ENCODE measurements at places on chromosomes 7 and 10.
A peak's percentile ranks its signal among the peaks of the same experiment; 100 is the strongest.

DNA sequence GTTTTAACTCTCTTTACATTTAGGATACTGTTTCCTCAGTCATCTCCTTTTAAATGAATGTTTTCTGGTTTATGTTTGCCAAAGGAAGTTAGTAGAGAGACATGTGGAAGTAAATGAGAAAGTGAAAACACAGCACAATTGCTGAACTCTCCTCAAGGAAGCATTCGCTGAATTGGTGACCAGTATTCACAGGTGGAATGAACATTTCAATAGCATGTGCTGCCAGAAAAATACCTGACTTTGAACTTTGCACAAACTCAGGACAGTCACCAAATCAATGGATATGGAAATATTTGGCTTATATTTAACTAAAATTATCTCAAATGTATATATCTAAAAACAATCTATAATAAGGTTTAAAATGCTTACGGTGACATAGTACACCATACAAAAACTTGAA, 28.5 kb downstream of the TSPAN12 start:
- no peak for DNase-seq

DNA sequence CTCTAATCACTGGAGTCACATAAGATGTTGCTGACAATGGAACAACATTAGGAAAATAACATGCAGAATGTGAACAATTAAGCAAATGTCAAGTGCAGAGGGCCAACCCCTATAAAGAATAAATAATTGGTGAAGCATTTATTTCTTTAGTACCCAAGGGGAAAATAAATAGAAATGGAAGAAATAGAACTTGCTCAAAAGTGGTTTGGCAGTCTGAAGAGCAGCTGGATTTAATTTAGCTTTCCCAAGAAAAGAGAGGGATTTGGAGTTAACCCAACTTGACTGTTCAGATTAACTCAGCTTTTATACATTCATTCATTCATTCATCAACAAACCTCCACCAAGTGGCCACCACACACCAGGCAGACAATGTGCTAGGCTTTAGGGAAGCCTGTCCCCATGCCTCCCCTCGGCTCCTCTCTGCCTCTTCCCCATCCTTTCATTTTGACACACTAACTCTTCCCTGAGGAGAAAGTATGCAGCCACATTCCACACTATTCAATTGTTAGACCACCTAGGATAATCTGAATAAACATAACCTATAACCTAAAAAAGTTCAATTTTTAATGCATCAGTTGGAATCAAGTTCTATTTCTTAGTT, 295.5 kb downstream of the AHR start:
- DNase-seq, result peak; percentile 93

- DNase-seq, result no peak
These were observed 131.5 kb downstream of the C10orf105 start for GRCh38 chr10:71587941-71588573.

DNA sequence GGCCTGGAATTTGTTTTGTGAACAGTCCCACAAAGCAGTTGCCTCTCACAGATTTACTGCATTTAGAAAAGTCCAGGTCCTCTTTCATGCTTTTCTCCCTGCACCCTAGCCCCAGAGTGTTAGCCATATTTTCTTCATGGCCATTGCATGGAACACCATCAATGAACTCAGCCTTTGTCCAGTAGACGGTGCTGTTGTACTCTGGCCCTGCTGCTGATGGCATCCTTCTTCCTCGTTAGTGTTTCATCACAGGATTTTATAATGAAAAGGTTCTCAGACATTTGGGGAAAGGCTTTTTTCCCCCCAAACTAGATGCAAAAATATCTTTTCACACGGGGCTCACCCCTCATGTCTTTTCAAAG, 93.0 kb upstream of the SLC25A13 start:
- DNase-seq, result no peak

DNA sequence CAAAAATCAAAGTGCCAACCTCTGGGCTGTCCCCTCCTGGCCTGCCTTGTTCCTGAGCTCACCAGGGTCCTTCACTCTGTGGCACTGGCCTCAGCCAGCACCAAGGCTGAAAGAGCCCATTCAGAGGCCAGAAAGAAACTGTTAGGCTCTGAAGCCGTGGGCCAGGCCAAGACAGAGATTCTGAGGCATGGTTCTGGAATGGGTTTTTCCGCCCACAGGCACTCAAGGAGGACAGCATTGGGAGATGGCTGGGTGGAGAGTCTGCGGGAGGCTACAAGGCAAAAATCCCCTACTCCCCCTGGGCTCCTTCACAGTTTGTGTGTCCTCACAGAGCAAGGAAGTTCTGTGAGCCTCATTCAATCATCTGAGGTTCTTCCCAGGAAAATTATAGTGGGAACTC, 31.7 kb downstream of the GRIFIN start:
- no peak for DNase-seq

DNA sequence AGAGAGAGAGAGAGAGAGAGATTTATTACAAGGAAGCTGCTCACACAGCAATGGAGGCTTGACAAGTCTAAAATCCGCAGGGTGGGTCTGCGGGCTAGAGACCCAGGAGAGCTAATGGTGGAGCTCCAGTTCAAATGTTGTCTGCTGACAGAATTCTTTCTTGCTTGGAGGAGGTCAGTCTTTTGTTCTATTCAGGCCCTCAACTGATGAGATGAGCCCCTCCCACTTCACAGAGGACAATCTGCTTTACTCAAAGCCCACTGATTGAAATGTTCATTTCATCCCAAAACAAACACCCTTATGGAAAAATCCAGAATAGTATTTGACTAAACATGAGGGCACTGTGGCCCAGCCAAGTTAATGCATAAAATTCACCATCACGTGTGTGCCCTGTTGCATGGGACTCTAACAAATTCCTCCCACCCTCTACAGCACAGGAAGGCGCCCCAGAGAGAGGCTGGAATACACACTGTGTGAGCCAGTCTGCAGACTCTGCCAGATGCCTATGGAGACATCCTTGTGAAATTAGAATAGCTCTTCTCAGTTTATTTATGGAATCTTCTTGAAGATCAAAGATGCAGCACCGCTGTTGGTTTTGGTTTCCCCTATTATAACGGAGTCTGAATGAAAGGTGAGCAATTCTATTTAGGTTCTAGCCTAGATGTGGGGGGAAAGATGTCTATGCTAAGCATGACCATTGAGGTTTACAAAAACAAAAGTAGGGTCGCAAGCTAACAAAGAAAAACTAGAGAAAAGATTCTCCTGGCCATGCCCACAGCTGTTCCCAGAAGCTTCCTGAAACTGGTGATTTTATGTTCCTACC, 123.0 kb upstream of the SFMBT2 start:
- DNase-seq, result no peak

DNA sequence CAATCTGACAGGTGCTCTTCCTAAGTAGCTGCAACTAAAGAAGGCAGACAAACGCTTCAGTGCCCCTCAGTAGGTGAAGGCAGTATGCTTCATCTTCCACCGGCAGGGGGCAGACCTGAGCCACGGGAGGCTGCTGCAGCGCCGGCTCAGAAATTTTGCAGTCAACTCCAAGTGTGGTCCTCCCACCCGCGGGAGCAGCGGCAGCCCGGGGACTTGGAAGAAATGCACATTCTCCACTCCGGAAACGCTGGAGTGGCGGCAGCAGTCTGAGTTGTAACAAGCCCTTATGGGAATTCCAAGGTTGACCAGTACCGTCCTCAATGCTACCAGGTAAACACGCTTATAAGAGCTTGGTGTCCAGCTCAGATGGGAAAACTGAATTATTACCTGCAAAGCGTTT, 3.4 kb downstream of the IGFBP3 start:
- DNase-seq, result no peak

- DNase-seq, result no peak
These were observed 10.8 kb downstream of the NKX6-2 start for GRCh38 chr10:132774902-132775863.

DNA sequence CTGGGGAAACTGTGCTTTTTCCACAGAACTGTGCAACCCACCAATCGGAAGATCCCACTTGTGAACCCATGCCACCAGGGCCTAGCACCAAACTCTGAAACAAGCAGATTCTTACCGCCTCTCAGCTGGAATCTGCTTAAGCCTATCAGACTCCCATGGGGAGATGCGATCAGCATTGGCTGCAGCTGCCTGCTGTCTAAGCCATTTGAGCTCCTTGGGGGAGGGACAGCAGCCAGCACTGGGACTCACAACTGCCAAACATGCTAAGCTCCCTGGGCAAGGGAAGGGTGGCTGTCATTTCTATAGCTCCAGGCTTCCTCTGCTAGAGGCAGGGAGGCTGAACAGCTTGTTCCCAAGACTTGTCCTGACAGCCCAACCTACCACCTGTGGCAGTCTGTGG, 283.8 kb downstream of the CDK14 start:
- DNase-seq, result no peak

GRCh38 chr7:31098642-31099360, 46.7 kb downstream of the ADCYAP1R1 start:
- DNase-seq, result no peak

GRCh38 chr10:117689566-117689965, 147.0 kb downstream of the EMX2 start:
- no peak for DNase-seq

GRCh38 chr10:123938890-123939289, 47.3 kb upstream of the CPXM2 start:
- DNase-seq, result no peak

GRCh38 chr7:36303202-36304098, 86.2 kb upstream of the ANLN start:
- no peak for DNase-seq

DNA sequence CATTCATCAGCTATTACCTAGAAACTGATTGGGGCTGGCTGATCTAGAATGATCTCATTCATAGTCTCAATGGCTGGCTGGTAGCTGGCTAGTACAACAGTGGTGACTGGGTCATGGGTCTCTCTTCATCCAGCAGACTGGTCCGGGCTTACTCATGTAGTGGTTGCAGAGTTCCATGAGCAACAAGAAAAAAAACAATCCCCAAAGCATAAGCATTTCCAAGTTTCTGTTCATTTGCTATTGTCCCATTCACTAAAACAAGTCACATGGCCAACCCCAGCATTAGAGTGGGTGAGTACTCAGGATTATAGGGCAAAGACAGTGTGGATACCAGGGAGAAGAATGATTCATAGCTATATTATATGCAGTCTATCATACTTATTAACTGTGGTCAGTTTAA, 85.2 kb upstream of the SEMA3C start:
- DNase-seq, result no peak

- no peak for DNase-seq
These were observed 17.5 kb downstream of the INPP5A start for GRCh38 chr10:132554991-132555647.

DNA sequence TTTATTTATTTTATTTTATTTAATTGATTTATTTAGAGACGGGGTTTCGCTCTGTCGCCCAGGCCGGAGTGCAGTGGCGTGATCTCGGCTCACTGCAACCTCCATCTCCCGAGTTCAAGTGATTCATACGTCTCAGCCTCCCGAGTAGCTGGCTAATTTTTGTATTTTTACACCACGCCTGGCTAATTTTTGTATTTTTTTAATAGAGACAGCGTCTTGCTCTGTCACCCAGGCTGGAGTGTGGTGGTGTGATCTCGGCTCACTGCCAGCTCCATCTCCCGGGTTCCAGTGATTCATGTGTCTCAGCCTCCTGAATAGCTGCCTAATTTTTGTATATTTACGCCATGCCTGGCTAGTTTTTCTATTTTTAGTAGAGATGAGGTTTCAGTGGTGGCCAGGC, 34.2 kb downstream of the AP5Z1 start:
- no peak for DNase-seq

GRCh38 chr7:104175361-104175984, 32.3 kb downstream of the ORC5 start:
- no peak for DNase-seq

GRCh38 chr7:127437837-127438236, 45.3 kb upstream of the ZNF800 start:
- no peak for DNase-seq

GRCh38 chr10:5476918-5477525, 22.3 kb downstream of the CALML5 start:
- no peak for DNase-seq

GRCh38 chr7:98170966-98171365, 40.3 kb upstream of the BHLHA15 start:
- no peak for DNase-seq

- DNase-seq, result no peak
These were observed 530.6 kb downstream of the TFEC start for GRCh38 chr7:115499956-115500355.

- DNase-seq, result peak; percentile 41
These were observed 332.0 kb upstream of the FZD1 start for GRCh38 chr7:90931986-90932916.

- peak; percentile 88 for DNase-seq
These were observed 147.1 kb downstream of the RNF216 start for GRCh38 chr7:5634107-5634950.
